ENCODE measurements at places on chromosomes 6 and 20. TPM values are rescaled to one million over a fixed set of nuclear protein-coding genes. Genes with fewer than 3 reads are reported as not detected.

GRCh38 chr6:3800850-3801591, 48.2 kb upstream of the FAM50B start:
- DNase-seq, result no peak

DNA sequence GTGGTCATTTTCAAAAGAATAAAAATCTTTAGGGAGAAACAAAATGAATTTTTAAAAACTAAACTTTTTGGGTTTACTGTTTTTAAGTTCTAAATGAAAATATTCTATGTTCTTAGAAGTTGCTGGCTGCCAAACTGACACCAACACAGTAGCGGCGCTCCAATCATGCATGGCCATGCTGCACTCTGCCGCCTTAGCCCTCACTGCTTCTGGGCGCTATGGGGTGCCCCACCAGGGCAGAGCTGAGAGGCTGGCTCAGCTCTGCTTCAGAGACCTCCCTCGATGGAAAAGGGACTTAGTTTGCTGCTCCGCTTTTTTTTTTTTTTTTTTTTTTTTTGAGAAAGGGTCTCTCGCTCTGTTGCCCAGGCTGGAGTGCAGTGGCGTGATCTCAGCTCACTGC, 20.9 kb downstream of the EZR start:
- DNase-seq, result no peak

GRCh38 chr20:64047968-64048401, 1.5 kb downstream of the SOX18 start:
- no peak for DNase-seq

GRCh38 chr6:52499026-52499425, 77.8 kb downstream of the TRAM2 start:
- no peak for DNase-seq

GRCh38 chr20:23121751-23122320, 35.7 kb upstream of the CD93 start:
- DNase-seq, result no peak

NRSN1 gene
- total RNA-seq, result 1.2 TPM
